ENCODE measurements at places on chromosomes 12 and 14.

- DNase-seq: no peak
These were observed 92.9 kb upstream of the EGLN3 start for GRCh38 chr14:34043627-34044372.

GRCh38 chr12:8953773-8954402 lies 4.4 kb upstream of the M6PR start:
- no peak for DNase-seq

DNA sequence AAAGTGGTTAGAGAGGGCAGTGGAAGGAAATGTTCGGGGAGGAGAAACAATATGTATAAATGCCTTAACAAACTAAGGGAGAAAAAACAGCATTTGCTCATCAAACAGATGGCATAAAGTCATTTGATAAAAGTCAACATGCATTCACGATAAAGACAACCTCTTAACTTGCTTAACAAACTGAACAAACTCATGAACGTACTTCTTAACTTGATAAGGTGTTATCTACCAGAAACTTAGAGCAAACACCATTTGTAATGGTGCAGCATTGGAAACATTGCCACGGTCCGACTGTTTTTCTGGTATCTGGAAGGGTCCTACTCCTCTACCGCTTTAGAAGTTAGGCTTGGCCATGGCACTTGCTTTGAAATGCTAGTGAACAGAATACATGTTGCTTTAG lies 4.2 kb upstream of the RPS6KL1 start:
- DNase-seq: no peak

- DNase-seq: no peak
These were observed 195.8 kb upstream of the PRMT8 start for GRCh38 chr12:3295225-3295624.

DNA sequence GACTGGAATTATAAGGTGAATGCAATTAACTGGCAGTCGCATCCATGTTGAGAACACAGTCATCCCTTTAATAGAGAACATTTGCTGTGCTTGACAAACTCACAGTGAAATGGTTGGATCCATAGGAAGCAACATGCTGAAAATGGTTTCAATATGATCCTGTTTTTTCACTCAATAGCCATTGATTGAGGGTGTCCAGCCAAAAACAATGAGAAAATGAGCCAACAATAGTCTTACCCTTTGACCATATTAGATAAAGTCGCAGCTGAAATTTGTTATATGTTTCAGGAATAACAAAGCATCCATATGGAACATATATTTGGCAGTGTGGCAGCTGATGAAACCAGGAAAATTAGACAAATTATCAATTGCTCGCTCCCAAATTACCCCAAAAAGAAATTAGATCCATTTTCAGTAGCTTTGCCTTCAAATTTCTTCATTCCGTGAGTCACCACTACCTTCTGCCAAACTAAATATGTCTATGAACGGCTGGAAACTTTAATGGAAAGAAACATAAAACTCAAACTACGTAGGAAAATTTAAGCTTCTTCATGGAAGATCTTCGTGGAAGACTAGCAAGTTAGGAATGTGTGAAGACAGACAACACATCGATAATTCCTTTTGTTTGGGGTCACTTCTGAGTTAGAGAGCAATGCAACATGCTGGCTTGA lies 17.4 kb downstream of the IGF1 start:
- no peak for DNase-seq

DNA sequence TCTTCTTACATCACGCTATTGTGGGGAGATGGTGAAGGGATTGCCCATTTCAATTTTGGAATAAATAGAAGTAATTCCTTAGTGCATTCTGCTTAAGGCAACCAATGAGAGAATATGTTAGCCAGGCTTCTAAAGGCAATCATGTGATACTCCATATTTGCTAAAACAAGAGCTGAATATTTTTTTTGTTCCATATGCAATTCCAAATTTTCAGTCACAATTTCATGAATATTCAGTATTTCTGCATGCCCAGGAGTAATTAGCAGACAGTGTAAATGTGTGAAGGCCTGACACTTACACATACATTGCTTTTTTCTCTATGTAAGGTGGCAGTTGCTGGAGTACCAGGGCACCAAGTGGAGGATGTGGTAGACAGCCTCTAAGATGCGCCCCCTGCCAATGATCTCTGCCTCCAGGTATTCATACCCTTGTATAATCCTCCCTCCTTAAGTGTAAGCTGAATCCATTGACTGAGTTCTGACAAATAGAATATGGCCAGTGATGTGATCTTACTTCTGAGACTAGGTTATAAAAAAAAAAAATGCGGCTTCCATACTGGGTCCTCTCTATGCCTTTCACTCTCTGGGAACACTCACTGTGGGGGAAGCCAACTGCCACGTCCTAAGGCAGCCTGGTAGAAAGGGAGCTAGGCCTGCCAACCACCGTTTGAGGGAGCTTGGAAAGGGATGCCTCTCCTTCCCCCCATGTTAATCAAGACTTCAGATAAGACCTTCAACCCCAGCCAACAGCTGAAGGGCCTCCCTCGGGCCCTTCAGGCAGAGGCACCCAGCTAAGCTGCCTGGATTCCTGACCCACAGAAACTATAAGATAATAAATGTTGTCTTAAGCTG lies 62.7 kb upstream of the PTGR2 start:
- DNase-seq: no peak

DNA sequence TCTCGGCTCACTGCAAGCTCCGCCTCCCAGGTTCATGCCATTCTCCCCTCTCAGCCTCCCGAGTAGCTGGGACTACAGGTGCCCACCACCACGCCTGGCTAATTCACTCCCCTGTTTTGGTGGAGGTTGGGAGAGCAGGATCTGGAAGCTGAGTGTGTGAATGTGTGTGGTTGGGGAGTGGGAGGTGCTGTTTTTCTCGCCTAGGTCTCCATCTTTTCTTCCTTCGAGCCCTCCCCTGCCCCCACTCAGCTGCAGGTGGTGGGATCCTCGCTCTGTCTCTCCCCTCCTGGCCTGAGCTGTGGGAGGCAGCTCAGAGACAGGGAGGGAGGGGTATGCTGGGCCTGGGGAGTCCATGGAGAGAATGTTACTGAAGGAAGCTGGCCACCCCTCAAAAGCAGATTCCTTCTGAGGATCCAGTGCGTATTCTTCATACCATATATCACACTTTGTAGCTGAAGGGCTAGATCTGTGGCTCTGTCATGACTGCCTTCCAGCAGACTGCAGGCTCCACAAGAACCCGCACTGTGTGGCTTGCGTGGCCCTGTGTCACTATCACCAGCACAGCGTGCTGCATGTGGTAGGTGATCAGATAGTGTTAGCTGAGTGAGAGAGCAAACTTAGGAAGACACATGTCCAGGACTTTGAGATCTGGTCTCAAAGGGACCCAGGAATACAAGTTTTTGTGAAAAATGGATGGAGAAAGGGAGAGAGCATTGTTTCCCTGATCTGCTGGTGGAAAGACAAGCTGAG lies 2.8 kb downstream of the KRT83 start:
- DNase-seq: no peak

DNA sequence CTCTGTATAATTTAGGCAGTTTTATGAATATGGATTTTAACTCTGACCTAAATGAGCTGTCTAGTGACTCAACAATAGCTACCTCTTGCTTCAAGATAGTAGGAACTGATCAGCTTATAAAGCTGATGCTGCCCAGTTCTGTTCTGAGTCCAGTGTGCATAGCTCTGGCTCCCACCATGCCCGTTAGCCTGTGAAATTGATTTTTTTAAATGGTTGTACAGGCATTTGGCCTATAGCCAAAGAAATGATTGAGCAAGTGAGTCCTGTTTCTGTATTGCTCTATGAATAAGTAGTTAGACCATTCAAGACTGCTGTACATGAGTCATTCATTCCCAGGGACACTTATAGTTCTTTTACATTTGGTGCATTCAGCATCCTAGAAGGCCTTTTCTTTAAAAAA lies 36.4 kb downstream of the SAMD4A start:
- DNase-seq: no peak

DNA sequence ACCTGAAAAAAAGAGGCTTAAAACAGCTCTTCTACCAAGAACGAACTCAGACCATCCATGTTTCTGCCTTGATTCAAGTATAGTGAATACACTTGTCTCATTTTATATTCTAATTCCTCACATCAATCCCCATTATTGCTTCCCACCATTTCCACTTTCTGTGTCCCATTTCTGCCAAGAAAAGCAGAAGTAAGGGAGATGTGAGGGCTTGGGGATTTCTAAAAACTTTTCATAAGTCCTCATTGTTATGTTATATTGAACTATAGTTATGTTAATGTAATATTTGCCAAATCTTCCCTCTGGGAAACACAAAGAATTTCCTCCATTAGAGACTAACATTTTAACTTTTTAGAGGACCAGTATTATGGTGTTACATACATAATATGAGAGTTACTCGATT lies 48.2 kb upstream of the PSMA6 start:
- no peak for DNase-seq

- DNase-seq: no peak
These were observed 141.8 kb downstream of the GRIN2B start for GRCh38 chr12:13839365-13840336.

DNA sequence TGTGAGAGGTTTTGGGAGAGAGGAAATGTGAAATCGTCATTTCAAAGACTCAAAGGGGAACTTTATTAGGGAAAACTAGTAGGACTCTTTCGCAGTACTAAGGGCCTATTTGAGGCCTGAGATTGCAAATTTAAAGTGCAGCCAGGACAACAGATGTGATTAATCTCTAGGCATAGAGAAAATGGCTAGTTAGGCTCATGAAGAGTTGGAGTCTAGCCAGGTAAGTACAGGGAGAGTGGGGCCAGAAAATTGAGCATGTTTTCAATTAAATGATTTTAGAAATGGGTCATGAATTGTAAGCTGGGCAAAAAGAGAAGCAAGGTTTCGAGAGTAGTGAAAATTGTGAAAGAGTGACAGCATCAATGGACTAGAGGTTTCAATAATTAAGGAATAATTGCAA lies 91.9 kb upstream of the LMNTD1 start:
- no peak for DNase-seq

- DNase-seq: no peak
These were observed 23.5 kb downstream of the RBMS2 start for GRCh38 chr12:56545023-56545604.

DNA sequence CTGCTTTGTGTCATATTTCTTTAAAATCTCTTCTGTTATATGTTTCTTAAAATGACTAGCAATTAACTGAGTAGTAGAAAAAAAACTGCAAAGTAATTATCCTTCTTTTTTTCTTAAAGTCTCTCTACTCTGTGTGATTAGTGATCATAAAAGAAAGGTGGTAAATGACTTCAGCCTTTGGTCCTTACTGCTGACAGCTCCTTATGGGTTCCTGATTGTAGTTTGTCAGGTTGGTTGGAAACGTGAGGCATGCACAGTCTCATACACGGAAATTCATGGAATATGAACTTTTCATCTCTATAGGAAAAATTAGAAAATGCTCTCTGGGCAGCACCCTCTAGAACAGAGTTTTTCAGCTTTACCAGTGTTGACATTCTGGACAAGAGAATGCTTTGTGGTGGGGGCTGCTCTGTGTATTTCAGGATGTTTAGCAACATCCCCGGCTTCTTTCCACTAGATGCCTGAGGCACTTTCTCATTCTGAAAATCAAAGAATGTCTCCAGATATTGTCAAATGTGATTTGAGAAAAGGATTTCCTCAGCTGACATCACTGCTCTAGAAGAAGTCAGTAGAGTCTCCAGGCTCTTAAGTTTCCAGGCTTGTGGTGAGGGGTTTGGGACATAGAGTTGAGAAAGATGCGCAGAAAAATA lies 121.0 kb downstream of the PIK3C2G start:
- no peak for DNase-seq

- DNase-seq: no peak
These were observed 194.5 kb downstream of the DPF3 start for GRCh38 chr14:72699443-72699842.

GRCh38 chr14:74976264-74977113 lies 21.1 kb upstream of the PGF start:
- DNase-seq: no peak

- DNase-seq: no peak
These were observed 249.0 kb downstream of the DPF3 start for GRCh38 chr14:72644758-72645489.

DNA sequence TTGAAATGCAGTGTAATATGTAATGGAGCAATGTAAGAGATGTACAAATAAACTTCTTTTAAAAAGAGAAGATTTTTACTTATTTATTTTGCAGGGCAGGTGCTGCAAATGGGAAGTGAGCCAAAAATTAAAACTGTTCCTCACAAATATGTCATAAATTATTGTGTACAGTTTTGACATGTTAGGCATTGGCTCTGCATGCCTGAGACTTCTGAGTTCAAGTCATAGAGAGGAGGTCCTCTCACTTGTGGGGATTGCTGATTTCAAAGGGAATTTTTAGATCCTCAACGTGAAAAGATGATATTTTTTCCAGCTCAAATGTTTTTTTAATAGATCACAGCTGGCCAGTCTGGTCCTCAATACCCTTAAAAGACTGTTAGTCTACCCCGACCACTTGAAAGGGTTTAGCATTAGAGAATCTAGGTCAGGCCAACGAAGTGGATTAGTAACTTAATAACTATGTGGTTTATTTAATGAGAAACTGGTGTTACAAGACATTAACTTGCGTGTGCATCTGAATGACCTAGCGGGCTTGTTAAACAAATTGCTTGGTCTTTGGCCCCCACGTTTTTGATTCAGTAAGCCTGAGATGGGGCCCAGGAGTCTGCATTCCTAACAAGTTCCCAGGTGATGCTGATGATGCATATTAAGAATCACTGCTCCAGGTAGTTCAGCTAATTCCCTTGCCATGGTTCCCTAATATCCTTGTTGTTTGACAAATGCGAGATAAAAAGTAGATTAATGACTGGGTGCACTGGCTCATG lies 30.9 kb upstream of the WDR89 start:
- no peak for DNase-seq

- DNase-seq: no peak
These were observed 6.2 kb upstream of the ELK3 start for GRCh38 chr12:96187956-96188355.

- DNase-seq: no peak
These were observed 59.2 kb upstream of the RTRAF start for GRCh38 chr14:51929910-51930682.

GRCh38 chr12:76643438-76643837 lies 83.9 kb upstream of the OSBPL8 start:
- no peak for DNase-seq

DNA sequence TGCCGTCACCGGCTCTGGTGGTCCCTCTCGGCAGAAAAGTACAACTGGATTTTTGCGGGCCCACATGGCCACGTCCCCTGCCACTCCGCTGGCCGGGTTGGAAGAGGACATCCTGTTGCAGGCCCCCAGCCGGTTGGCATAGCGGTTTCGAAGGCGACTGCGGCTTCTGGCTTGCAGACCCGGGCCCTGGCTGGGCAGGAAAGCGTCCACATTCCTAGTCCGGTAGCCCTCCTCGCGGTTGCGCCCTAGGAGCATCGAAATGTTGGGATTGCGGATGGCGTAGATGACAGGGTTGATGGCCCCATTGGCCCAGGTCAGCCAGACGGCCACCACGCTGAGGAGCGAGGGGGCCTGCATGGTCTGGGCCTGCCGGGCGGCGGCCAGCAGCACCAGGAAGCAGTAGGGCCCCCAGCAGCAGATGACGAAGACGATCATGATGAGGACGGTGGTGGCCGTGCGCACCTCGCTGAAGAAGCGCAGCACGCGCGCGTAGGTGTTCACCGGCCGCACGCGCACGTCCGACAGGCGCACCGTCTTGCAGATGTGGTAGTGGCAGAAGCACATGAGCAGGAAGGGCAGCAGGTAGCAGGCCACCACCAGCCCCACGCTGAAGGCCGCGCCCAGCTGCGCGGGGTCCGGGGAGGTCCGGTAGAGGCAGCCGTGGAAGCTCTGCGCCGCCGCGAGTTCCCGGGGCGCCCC lies 1.2 kb downstream of the GPR135 start:
- DNase-seq: no peak

GRCh38 chr12:111313833-111314259 lies 55.0 kb downstream of the PHETA1 start:
- DNase-seq: no peak

All from NCI-H187 treated with DMSO at 0.1 percent for 48 hours (cell line).